ENCODE measurements at places on chromosomes 3 and 15.

- DNase-seq: no peak
Measured at GRCh38 chr3:78050276-78051065, 1010.6 kb downstream of the ROBO2 start.

- no peak for DNase-seq
Measured at GRCh38 chr3:181581656-181582055, 130.1 kb upstream of the SOX2 start.

DNA sequence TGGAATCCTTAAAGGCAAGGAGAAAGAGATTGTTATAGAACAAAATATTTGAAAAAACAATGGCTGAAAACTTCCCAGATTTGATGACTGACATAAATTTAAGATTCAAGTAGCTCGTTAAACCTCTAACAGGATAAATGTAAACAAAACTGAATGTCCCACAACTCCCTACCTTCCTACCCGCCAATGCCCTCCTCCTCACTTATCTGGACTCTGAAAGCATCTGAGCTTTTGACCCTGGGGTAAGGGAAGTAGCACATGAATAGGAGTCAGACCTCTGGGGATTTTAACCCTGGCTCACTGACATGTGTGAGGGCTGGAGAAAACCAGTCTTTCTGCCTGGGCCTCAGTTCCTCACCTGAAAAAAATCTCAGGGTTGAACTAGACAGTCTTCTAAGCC is 26.9 kb downstream of the CYP19A1 start:
- DNase-seq: no peak

- DNase-seq: no peak
Measured at GRCh38 chr3:140493271-140493670, 184.6 kb upstream of the TRIM42 start.

GRCh38 chr15:88252441-88252840 is 4.1 kb downstream of the NTRK3 start:
- DNase-seq: no peak

GRCh38 chr15:40785814-40786213 is 16.0 kb downstream of the C15orf62 start:
- DNase-seq: no peak

GRCh38 chr3:122469659-122470058 is 45.1 kb downstream of the KPNA1 start:
- DNase-seq: no peak

- no peak for DNase-seq
Measured at GRCh38 chr3:184718431-184718830, 6.6 kb upstream of the MAGEF1 start.

GRCh38 chr15:79329171-79329611 is 18.3 kb downstream of the TMED3 start:
- no peak for DNase-seq

GRCh38 chr3:96959901-96960641 is 145.7 kb downstream of the EPHA6 start:
- no peak for DNase-seq

GRCh38 chr15:65926899-65927298 is 57.6 kb downstream of the RAB11A start:
- DNase-seq: no peak

DNA sequence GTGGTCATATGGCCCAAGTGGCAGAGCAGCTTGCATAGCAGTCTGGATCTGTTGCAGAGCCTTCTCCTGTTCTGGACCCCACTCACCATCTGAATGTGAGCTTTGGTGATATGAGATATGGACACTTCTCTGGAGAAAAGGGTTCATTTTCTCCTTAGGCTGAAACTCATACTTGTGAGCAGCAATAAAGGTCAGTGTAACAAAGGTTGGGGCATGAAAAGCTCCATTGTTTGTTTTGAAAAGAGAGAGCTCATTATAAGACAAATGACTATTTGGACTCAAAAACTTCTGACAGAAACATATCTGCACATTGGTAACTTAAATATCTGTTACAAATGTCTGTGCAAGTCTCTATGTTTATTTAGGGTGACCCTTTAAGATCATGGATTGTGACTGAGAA is 517.3 kb downstream of the MFSD1 start:
- DNase-seq: no peak

All from NCI-H1436 (cell line).